ENCODE measurements at places on chromosomes 3 and 15.
A peak's percentile ranks its signal among the peaks of the same experiment; 100 is the strongest.

GRCh38 chr3:99534951-99535704 is 103.3 kb upstream of the COL8A1 start:
- H3K36me3 ChIP-seq, result no peaks in the 10 kb centered on the region
- DNase-seq, result no peak
- no peak overlapping the region for H3K27ac ChIP-seq
- no peaks in the 10 kb centered on the region for H3K4me1 ChIP-seq
- peaks cover 7% of the 10 kb centered on the region for H3K27me3 ChIP-seq

DNA sequence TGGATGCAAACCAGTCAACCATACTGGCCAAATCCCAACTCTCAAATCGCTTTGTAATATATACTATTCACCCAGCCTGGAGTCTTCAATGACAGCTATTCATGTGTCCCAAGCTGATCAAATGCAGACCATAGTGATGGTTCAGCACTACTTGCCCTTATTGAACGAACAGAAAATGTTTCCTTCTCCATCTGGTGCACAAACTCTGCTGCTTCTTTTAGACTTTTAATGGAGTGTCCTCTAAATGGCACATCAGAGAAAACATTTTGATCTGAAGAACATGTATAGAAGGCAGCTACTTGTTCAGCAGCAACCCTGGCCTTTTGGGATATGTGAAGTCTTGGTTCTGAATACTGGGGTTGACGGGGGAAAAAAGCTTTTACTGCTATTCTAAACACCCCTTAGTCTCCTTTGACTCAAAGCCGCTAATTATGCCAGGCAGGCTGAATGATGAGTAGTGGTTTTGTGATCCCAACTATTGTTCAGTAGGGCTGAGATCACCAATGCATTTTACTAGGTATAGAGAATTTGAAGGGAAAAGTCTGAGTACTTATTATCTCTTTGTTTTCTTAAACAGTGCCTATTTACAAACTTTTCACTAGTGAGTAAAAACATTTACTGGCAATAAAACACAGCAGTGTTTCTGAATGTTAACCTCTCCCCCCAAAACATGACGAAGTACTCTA is 781.2 kb downstream of the ROBO1 start:
- no peaks in the 10 kb centered on the region for H3K27me3 ChIP-seq
- no peaks in the 10 kb centered on the region for H3K36me3 ChIP-seq
- no peak overlapping the region for H3K4me3 ChIP-seq

- peaks cover 3% of the 10 kb centered on the region for H3K4me1 ChIP-seq
- peak overlapping the region; percentile 54 for H3K27ac ChIP-seq
- H3K27me3 ChIP-seq, result no peaks in the 10 kb centered on the region
- no peaks in the 10 kb centered on the region for H3K36me3 ChIP-seq
- peak; percentile 50 for DNase-seq
Observed at GRCh38 chr15:75532413-75533250, 46.5 kb downstream of the PTPN9 start.

DNA sequence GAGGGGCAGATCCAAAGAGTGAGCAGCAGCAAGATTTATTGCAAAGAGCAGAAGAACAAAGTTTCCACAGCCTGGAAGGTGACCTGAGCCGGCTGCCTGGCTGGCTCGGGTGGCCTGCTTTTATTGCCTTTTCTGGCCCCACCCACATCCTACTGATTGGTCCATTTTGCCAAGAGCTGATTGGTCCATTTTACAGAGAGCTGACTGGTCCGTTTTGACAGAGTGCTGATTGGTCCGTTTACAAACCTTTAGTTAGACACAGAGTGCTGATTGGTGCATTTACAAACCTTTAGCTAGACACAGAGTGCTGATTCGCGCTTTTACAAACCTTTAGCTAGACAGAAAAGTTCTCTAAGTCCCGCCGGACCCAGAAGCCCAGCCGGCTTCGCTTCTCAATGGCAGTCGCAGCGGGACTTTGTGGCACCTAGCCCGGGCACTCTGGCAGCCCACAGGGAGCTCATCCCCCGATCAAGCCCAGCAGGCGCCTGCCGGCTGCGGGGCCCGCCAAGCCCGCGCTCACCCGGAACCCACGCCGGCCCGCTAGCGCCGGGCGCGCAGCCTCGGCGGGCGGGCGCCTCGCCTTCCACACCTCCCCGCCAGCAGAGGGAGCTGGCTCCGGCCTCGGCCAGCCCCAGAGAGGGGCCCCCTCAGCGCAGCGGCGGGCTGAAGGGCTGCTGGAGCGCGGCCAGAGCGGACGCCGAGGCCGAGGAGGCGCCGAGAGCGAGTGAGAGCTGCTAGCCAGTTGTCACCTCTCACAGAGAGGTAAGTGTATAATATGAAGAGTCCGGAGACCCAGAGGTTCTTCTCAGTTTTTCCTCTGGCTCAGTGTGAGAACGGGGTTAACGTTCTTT is 339.2 kb downstream of the CHL1 start:
- peak; percentile 70 for DNase-seq
- no peaks in the 10 kb centered on the region for H3K4me1 ChIP-seq
- H3K36me3 ChIP-seq, result no peaks in the 10 kb centered on the region
- peak overlapping the region; percentile 38 for H3K27ac ChIP-seq
- no peaks in the 10 kb centered on the region for H3K27me3 ChIP-seq
- peak overlapping the region; percentile 69 for H3K4me3 ChIP-seq

DNA sequence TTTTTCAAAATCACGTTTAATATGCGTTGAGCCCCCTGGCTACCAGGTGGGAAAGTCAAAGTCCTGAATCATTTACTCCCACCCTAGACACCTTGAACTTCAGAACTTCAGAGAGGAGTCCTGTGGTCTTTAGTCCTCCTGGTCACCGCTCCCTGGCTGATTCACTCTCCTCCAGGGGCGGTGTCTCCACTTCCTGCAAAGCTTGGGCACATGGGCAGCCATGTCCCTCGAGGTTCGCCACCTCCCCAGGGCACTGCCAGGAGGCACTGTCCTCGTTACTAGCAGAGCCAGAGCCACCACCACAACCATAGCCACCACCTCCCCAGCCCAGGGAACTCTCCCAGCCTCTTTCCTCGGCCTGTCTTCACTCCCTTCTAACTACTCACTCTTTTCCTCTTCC is 31.0 kb downstream of the LOXL1 start:
- DNase-seq, result no peak
- H3K27me3 ChIP-seq, result no peaks in the 10 kb centered on the region
- H3K36me3 ChIP-seq, result no peaks in the 10 kb centered on the region
- H3K4me1 ChIP-seq, result peaks cover 28% of the 10 kb centered on the region
- H3K4me3 ChIP-seq, result no peak overlapping the region

DNA sequence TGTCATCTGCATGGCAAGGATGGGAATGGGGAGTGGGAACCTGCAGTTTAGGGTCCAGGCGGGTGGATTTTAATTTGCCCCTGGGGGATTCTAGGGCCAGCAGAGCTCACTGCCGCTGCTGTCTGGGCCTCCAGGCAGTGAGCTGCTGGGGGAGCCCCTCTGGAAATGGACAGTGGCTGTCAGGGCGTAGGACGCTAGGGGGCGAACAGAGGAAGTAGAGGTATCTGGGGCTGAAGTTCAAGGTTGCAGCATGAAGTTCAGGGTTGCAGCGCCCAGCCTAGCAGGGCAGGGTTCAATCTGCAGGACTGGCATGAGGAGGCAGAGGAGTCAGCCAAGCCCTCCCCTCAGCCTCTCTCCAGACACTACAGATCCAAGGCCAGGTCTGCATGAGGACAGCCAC is 49.5 kb downstream of the APBA2 start:
- peaks cover 24% of the 10 kb centered on the region for H3K4me1 ChIP-seq
- H3K27ac ChIP-seq, result no peak overlapping the region
- H3K36me3 ChIP-seq, result no peaks in the 10 kb centered on the region
- DNase-seq, result no peak
- no peak overlapping the region for H3K4me3 ChIP-seq

- H3K27ac ChIP-seq, result no peak overlapping the region
- no peaks in the 10 kb centered on the region for H3K4me1 ChIP-seq
- no peaks in the 10 kb centered on the region for H3K36me3 ChIP-seq
- DNase-seq, result no peak
- no peak overlapping the region for H3K4me3 ChIP-seq
- no peaks in the 10 kb centered on the region for H3K27me3 ChIP-seq
Observed at GRCh38 chr3:14725013-14725412, 50.1 kb downstream of the C3orf20 start.

GRCh38 chr3:12125772-12126171 is 32.9 kb downstream of the TIMP4 start:
- no peaks in the 10 kb centered on the region for H3K36me3 ChIP-seq
- peaks cover 1% of the 10 kb centered on the region for H3K4me1 ChIP-seq
- 0 out of 2 replicates have a peak, but pooled peaks cover under 1% of the 10 kb centered on the region for H3K27me3 ChIP-seq
- DNase-seq, result no peak

- no peaks in the 10 kb centered on the region for H3K27me3 ChIP-seq
- peaks cover 2% of the 10 kb centered on the region for H3K36me3 ChIP-seq
- DNase-seq, result no peak
- peaks cover 9% of the 10 kb centered on the region for H3K4me1 ChIP-seq
- no peak overlapping the region for H3K4me3 ChIP-seq
- H3K27ac ChIP-seq, result no peak overlapping the region
Observed at GRCh38 chr15:56957812-56958406, 39.5 kb downstream of the TCF12 start.

- no peak for DNase-seq
- no peak overlapping the region for H3K4me3 ChIP-seq
- no peaks in the 10 kb centered on the region for H3K36me3 ChIP-seq
Observed at GRCh38 chr15:67834581-67835296, 5.1 kb downstream of the RNU6-1 start.

DNA sequence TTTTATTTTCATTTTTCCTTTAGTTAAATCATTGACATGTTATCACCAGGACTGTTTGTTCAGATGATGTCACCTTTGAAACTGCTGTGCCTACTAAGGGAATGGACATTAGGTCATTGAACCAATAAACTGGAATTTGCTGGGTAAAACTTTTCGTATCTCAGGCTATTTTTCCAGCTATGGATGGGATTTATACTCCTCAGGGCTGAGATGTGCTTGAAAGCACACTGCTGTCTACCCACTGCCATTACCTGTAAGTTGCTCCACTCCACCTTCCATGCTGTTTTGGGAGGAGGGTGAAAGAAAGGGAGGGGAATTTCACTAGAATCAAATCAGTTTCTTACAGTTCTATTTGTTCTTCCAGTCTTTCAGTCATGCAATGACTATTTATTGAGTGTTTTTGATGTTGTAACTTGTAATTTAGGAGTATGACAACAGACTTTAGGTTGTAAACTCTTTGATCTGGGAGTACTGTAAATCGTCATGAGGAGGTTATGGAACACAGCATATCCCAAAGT is 11.3 kb downstream of the EHD4 start:
- H3K27ac ChIP-seq, result peak overlapping the region; percentile 24
- H3K27me3 ChIP-seq, result no peaks in the 10 kb centered on the region
- DNase-seq, result no peak

- H3K27ac ChIP-seq, result no peak overlapping the region
- H3K4me3 ChIP-seq, result no peak overlapping the region
- no peaks in the 10 kb centered on the region for H3K36me3 ChIP-seq
- H3K27me3 ChIP-seq, result no peaks in the 10 kb centered on the region
Observed at GRCh38 chr15:47887241-47887800, 170.0 kb downstream of the SEMA6D start.

DNA sequence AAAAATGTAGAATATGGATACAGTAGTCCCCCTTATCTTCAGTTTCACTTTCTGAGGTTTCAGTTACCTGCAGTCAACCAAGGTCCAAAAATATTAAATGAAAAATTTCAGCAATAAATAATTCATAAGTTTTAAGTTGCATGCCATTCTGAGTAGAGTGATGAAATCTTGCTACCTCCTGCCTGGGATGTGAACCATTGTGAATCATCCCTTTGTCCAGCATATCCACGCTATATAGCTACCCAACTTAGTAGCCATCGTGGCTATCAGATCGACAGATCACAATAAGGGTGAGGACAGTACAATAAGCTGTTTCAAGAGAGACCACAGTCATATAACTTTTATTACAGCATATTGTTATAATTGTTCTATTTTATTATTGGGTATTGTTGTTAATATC is 1.2 kb upstream of the LARS2 start:
- H3K27ac ChIP-seq, result no peak overlapping the region
- no peak for DNase-seq

GRCh38 chr15:28094732-28095521 is 4.2 kb downstream of the OCA2 start:
- H3K27me3 ChIP-seq, result peaks cover 5% of the 10 kb centered on the region
- peaks cover 16% of the 10 kb centered on the region for H3K4me1 ChIP-seq
- peak; percentile 77 for DNase-seq
- H3K27ac ChIP-seq, result no peak overlapping the region
- peak overlapping the region; percentile 44 for H3K4me3 ChIP-seq

- peaks cover 6% of the 10 kb centered on the region for H3K36me3 ChIP-seq
Observed at GRCh38 chr3:58288011-58288728, 17.9 kb upstream of the RPP14 start.

DNA sequence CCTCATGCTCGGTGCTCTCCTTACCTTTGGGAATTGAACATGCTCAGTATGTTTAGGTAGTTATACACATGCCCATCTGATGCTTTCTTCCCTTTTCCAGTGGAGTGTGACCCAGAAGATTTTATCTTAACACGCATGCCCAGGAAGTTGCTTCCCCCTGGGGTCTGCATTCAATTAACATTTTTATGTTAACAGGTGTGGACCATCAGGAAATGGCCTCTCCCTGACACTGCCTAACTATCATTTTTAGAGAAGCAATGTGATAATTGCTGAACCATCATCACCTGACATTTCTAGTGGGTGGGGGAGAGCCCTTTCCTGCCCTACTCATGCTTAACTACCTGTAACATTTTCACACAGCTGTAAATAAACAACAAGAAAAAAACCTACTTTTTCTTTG is 55.1 kb upstream of the TGFBR2 start:
- no peak for DNase-seq
- peaks cover 5% of the 10 kb centered on the region for H3K4me1 ChIP-seq
- no peaks in the 10 kb centered on the region for H3K27me3 ChIP-seq
- no peak overlapping the region for H3K27ac ChIP-seq
- no peak overlapping the region for H3K4me3 ChIP-seq

DNA sequence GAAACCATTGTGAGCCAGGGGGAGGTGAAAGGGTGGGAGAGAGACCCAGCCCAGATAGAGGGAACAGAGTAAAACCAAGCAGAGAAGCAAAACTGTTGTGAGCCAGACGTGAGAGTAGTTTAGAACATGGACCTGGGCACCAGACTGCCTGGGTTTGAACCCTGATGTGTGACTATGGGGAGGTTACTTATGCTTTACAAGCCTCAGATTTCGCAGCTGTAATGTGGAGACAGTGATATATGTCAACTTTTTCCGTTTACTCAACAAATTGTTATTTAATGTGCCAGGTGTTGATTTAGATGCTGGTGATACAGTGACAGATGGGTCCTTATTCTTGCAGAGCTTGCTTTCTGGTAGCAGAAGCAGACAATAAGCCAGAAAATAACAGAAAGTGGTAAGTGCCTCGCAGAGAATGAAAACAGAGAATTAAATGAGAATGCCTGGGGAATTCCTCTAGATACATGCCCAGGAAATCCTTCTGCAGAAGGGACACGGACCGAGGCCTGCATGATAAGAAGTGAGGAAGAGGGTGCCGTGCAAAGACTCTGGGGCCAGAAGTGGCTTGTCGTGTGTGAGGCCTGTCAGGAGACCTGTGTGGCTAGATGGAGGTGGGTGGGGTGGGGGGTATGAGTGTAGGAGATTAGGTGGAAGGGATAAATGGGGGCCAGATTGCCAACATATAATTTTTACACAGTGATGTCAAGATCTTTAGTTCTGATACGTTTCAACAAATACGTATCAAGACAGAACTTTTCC is 15.0 kb downstream of the KAT2B start:
- H3K27me3 ChIP-seq, result no peaks in the 10 kb centered on the region
- peak overlapping the region; percentile 26 for H3K27ac ChIP-seq
- no peak overlapping the region for H3K4me3 ChIP-seq
